ENCODE measurements at places on chromosomes 5 and 9. TPM values are rescaled to one million over a fixed set of nuclear protein-coding genes. Genes with fewer than 3 reads are reported as not detected.

SLC36A2 gene
- total RNA-seq: not detected

TPPP gene
- under 0.01 TPM for total RNA-seq

GRIN3A gene
- not detected for total RNA-seq

GTF2H2 gene
- total RNA-seq: 18.1 TPM

C5orf58 gene
- total RNA-seq: not detected

ORM2 gene
- total RNA-seq: not detected

REEP2 gene
- total RNA-seq: 12.4 TPM

NTRK2 gene
- under 0.01 TPM for total RNA-seq

EIF4E1B gene
- total RNA-seq: not detected

KCTD16 gene
- total RNA-seq: 1.4 TPM

PTGS1 gene
- total RNA-seq: 21.1 TPM

PCDHGA2 gene
- total RNA-seq: 3.4 TPM

PRDM9 gene
- total RNA-seq: not detected

AMBP gene
- total RNA-seq: not detected

DOCK8 gene
- not detected for total RNA-seq

IFNE gene
- total RNA-seq: 1.8 TPM

GABRA6 gene
- total RNA-seq: not detected

PLPPR1 gene
- not detected for total RNA-seq

SH3TC2 gene
- 7.9 TPM for total RNA-seq
